Muscle of arm (tissue), 14 donors: ENCODE measurements at places on chromosomes 4 and X.

GRCh38 chr4:37666625-37667071 lies 19.5 kb downstream of the RELL1 start:
- DNase-seq, result no peak

GRCh38 chr4:1172971-1173757 lies 781 bp upstream of the SPON2 start:
- peak; percentile 79 for DNase-seq

DNA sequence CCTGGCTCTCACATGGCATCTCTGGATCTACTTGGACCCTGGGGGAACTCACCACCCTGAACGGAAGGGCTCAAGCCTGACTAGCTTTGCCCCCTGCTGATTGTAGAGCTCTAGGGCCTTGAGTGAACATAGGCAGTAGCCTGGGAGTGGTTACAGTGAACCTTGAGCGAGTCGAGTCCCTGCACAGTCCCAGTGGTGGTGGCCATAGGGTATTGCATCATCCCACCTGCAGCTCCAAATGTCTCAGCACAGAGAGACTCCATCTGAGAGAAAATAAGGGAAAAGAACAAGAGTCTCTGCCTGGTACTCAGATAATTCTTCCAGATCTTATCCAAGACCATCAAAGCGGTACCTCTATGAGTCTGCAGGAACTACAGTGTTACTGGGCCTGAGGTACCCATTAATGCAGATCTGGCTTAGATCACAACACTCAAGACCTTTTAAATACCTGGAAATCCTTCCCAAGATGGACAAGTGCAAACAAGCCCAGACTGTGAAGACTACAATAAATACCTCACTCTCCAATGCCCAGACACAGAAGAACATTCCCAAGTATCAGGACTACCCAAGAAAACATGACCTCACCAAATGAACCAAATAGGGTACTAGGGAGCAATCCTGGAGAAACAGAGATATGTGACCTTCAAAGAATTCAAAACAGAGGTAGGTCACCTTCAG lies 167.5 kb upstream of the TET2 start:
- DNase-seq, result no peak

GRCh38 chrX:128927363-128927762 lies 595.9 kb downstream of the SMARCA1 start:
- no peak for DNase-seq

GRCh38 chr4:183195534-183195933 lies 96.5 kb downstream of the WWC2 start:
- no peak for DNase-seq

DNA sequence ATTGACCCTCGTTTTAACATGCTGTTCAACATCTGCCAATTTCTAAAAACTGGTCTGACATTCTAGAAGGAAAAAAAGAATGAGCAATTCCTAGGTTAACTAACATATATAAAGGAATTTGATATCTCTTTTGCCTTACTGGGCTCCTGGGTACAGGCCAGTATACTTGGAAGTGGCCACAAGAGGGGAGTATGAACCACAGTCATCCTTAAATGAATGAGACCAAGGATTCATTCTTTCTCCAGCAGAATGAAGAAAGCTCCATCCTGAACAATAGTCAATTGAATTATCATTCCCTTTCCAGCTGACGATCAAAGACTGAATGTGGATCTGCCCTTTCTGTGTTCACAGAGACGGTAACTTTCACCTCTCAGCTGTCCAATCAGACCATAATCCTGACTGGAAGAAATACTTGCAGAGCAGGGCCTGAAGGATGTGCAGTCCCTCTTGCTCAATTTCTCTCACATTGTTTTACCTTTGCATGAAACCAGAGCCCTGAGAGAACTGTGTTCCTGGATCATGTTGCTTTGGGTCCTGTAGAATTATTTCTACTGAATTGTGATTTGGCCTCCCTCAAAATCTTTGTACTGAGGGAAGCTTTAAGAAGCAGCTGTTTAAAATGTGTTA lies 14.8 kb upstream of the SPARCL1 start:
- no peak for DNase-seq

DNA sequence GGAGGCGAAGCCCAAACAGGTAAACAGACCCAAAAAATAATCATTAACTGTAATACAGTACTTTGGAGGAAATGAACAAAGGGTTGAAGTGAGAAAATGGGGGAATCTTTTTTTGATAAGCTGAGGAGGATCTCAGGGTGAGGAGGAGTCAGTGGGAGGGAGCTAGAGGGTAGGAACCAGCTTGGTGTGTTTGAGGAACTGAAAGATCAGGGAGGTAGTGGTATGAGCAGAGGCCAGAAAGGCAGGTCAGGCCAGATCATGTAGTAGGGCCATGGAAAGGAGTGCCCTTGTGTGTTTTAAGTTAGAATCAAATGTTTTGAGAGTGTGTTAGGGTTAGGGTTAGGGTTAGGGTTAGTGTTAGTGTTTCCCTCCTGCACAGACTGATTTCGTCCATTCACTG lies 48.8 kb downstream of the PPP2R2C start:
- no peak for DNase-seq

- no peak for DNase-seq
Observed at GRCh38 chr4:21415728-21416127, 532.8 kb downstream of the KCNIP4 start.

DNA sequence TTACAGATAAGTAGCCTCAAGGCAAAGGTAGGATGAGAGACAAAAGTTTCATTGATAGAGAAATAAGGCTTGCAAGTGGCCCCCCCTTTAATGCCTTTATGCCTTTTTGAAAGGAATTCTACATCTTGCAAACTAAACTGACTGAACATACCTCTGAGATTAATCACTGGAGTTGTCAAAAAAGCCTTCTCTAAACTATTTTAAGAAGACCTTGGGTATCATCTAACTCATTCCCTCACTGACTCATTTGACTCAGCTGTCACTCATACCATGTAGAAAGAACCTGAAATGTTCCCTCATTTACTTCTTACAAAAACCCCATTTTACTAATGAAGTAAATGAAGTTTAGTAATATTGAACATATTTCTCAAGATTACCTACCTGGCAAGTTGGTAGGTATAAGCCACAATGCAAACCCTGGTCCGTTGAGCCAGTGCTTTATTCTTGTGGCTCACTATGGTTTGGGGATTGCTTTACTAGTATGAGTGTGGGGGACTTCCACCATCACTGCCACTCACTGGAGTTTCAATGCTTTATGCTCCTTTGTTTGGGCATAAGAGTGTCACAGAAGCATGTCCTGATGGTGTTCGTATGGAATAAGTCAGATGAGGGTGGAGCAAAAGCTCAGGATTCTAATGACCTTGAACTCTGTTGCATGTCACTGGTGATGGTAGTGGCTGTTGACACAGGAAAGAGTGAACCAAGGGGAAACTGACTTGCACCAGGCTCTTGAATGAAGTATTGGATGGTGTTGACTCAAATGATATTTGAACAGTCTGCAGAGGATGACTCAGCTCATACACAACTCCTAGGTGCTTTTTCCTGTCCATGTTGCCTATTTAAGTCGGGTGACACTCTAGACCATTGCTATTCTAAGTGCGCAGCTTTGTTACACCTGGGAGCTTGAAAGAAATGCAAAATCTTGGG lies 305.5 kb upstream of the EMCN start:
- no peak for DNase-seq

DNA sequence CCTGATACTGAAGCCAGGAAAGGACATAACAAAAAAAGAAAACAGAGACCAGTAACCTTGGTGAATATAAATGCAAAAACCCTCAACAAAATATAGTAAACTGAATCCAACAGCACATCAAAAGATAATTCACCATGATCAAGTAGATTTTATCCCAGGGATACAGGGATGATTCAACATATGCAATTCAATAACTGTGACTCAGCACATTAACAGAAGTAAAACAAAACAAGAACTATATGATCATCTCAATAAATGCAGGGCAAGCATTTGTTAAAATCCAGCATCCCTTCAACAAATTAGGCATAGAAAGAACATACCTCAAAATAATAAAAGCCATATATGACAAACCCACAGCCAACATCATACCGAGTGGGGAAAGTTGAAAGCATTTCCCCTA lies 112.0 kb downstream of the HHIP start:
- DNase-seq, result no peak

DNA sequence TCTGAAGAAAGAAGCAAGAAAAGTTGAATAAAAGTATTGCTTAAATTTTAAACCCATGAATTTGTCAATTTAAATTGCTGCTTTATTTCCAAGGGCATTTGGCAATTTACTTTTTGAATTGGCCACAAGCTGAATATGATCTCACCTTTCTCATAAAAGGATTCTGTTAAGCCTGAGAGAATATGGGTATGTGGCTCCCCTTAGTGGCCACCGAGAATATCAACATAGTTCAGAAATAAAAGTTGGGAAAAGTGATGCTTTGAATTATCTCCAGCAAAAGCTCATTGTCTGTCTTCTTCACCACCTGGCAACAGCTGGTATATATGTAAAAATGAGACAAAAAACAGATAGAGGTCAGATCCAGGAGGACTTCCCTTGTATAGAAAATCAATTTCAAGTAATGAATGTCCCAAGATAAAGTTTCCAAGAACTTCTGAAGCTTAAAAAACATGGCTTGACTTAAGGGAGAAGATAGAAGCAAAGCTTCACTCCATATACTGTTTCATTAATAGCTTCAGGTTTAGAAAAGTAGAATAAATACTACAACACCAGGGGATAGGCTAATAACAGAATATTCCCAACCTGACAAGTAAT lies 290.7 kb upstream of the FAM241A start:
- DNase-seq, result peak; percentile 27

DNA sequence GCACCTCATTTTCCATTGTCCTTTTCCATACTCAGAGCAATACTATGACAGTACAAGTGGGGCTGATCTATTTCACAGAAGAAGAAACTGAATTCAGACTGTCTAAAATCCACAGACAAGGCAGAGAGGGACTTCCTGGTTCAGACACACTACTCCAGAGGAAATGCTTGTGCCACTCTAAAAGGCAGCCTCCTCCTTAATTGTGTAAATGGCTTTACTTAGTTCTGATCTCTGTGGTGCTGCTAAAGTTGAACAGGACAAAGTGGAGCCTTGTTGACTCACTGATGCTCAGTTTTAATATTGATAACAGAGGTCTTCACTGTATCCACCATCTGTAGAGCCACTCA lies 122.4 kb downstream of the KIT start:
- no peak for DNase-seq

DNA sequence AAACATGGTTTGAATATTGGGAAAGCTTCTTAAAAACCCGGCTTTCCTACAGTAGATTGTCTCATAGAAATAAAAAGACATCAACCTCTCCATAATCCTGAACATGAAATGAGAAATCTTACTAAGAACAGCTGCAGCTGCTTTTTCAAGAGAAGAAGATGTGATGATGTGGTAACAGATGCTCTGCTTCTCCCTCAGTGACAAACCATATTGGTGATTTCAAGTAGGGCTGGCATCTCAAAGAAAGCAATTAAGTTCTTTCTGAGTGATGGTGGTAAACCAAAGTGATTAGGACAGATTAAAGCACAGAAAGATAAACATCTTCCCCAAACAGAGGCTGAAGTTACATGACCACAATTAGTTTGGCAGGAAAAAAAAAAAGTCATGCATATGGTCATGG lies 1477.7 kb downstream of the RAPGEF2 start:
- no peak for DNase-seq

- DNase-seq, result no peak
Observed at GRCh38 chr4:173181848-173182247, 13.2 kb downstream of the GALNT7 start.

- DNase-seq, result no peak
Observed at GRCh38 chrX:68978255-68978654, 149.4 kb downstream of the EFNB1 start.

GRCh38 chr4:68572653-68573170 lies 3.4 kb downstream of the UGT2B17 start:
- DNase-seq, result no peak

DNA sequence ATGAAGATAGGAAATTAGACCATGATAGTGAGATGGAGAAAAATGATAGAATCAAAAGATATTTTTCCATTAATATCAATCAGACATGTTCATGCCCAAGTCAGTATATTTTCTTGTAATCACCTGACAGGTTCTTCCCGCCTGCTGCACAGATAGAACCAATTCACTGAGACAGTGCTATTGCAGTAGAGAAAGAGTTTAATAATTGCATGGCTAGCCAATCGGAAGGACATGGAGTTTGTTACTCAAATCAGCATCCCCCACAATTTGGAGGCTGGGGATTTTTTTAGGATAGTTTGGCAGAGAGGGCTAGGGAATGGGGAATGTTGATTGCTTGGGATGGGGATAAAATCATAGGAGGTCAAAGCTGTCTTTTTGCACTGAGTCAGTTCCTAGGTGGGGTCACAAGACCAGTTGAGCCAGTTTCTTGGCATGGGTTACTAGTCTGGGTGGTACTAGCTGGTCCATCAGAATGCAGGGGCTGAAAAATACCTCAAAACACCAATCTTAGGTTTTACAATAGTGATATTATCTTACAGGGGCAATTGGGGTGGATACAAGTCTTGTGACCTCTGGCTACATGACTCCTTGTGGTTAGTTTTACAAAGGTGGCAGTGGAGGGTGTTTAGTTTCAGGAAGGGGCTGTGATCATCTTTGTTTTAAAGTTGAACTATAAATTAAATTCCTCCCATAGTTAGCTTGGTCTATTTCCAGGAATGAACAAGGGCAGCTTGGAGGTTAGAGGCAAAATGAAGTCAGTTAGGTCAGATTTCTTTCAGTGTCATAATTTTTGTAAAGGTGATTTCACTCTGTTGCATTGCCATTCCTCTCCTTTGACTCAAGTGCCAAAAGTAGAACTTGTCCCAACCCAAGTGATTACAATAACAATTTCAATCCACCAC lies 100.3 kb upstream of the PDE5A start:
- DNase-seq, result no peak

GRCh38 chr4:174012135-174012885 lies 271.2 kb downstream of the FBXO8 start:
- DNase-seq, result no peak

DNA sequence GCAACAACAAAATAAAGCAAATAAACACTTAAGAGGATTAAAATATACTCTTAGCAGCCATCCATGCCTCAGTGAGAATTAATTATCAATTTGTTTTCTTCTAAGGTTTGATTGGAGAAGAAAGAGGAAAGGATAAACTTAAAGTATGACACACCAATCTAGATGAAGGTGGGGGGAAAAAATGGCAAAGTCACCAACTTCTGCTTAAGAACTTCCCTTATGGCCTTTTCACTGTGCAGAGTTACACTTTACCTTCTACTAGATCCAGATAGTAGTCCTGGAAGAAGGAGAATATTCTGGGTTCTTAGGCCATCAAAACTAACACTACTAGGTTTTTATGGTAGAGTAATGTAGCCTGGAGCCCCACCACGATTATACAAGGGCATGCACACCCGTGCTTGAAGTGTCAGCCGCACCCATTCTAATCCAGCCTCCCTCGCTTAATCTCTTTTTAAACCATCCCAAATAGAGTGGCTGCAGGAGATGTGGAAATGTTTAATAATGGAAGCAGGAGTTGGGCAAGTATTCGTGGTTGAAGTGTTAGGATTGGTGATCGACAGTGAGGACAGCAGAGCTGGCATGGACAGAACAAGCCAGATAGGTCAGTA lies 14.1 kb downstream of the ENPEP start:
- no peak for DNase-seq

GRCh38 chr4:143986180-143986579 lies 33.0 kb downstream of the GYPB start:
- no peak for DNase-seq

- no peak for DNase-seq
Observed at GRCh38 chr4:476501-476900, 22.5 kb downstream of the ZNF721 start.

GRCh38 chr4:65046192-65047133 lies 623.8 kb downstream of the EPHA5 start:
- no peak for DNase-seq
